GM03348 (cell line): ENCODE measurements at places on chromosomes 13 and 19.

- DNase-seq = no peak
These were observed 10.3 kb upstream of the DACH1 start for GRCh38 chr13:71877256-71877653.

DNA sequence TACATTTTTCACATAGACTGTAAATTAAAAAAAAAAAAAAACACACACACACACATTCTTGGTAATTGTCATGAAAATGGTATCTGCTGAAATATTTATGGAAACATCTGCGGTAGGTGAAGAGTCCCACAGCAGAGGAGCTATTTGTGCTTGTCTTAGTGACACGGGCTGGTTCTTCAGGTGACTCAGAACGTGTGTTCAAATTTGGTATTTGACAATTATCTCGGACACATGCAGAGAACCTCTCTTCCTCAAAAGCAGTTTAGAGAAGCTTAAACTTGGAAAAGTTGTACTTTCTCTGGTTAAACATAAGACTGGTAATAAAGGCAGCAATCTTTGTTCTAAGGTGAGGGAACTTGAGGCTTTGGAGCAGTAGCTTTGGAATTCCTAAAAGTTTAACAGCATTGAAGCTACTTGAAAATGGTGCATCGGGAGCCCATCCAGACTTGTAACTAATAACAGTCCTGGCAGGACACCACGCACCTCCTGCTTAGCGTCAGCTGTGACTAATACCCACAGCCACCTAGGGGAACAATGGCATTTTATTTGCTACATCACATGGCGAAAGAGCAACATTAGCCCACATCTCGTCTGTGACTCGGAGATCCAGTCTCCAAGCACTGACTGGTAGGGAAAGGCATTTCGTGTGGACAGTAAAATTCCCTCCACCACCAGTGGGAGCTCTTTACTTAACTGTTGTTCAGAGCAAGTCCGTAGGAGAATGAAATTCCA, 1505.1 kb upstream of the SLC10A2 start:
- DNase-seq = peak; percentile 27

DNA sequence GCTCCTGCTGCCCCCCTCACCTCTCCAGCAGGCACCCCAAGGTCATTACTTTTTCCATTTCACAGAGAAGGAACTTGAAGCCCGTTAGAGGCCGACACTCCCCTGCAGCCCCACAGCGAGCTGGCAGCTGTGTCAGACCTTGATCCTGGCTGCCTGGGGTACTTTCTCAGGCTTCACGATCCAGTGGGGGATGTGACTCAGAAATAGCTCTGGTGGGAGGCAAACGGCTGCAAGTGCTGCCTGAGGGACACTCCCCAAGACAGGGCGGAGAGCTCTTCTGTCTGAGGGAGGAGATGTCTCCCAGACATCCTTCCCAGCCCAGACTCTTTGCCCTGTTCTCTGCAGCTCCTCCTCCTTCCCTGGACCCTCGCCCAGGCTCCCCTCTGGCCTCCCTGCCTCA, 4.8 kb downstream of the TSKS start:
- DNase-seq = peak; percentile 75

GRCh38 chr19:42290523-42291434, 11.2 kb upstream of the PRR19 start:
- peak; percentile 38 for DNase-seq

GRCh38 chr19:33286899-33287298, 15.4 kb downstream of the CEBPA start:
- DNase-seq = no peak

DNA sequence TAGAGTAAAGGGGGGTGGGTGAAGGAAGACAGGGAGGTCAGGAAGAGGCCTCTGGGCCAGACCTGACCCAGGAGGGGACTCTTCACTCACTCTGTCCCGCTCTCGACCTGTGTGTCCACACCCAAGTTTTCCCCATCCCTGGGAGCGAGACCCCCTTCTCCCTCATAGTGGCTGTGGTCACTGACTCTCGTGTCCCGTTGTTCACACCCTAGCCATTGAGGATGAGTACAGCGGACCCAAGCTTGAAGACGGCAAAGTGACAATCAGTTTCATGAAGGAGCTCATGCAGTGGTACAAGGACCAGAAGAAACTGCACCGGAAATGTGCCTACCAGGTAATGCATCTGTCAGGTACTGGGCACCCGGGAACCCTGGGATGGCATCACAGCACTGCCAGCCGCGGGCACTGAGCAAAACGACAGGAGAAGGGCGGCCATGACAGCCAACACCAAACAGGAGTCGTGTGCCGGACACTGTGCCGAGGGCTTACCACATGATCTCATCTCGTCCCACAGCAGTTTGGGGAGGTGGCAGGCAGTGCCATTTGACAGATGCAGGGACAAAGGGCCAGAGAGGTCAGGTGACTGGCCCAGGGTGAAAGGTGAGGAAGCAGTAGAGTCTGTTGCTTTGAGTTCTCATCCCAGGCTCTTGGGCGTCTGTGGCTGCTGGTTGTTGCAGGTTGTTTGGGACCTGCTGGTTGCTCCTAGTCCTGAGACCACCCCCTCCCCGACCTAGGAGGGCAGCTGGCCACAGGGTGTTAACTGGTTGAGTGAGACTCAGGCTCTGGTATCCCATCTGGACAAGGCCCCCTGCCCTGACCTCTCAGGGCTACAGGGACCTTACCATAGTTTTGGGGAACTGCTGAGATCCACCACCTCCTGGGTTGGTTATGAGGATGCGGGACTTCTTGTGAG, 29.6 kb downstream of the PPP5C start:
- DNase-seq = no peak

GRCh38 chr13:57739543-57740190, 108.1 kb downstream of the PCDH17 start:
- DNase-seq = no peak

GRCh38 chr13:45257638-45258333, 56.9 kb upstream of the KCTD4 start:
- DNase-seq = peak; percentile 48

GRCh38 chr13:113758651-113759524, at the start of gene TMEM255B:
Gene TMEM255B, plus strand, starts transcription at chr13:113759226. Its CDS starts 44 bp downstream, at chr13:113759270.
- DNase-seq = peak; percentile 99

DNA sequence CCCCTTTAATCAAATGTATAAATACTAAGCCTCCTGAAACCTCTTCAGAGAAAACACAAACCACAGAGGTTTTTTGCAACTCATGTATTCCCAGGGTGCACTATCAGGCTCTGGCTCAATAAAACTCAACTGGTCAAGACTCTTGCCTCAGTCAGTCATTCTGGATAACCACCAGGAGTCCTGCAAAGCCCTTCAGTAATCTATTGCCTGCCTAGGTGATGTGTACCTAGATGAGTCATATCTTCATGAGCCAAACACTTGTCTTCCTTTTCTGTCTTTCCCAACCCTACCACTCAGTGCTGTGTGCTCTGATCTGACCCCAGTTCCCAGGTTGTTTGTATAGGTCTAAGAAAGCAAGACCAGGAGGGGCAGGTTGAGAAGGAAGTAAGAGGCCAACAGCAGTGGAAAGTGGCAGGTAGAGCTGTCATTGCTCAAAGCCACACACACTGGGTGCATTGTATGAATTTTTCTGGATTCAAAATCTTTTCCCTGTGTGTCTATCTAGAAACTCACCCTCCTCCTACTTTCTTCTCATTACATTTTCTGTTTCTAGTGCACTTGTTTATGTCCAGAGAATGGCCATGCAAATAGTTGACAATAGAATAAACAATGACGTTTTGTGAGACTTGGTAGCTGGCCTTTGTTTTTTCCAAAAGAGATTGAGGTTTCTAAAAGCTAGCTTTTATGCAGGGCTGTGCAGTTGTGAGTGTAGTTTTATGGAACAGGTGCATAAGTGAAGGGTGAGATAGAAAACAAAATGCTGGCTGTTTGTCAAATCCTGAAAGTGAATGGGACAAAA, 48.1 kb downstream of the PSG1 start:
- no peak for DNase-seq

GRCh38 chr19:6108721-6109633, 1.3 kb downstream of the RFX2 start:
- DNase-seq = peak; percentile 59

- DNase-seq = peak; percentile 71
These were observed 2.6 kb upstream of the JUNB start for GRCh38 chr19:12788682-12789097.

GRCh38 chr13:113724780-113725315, 34.2 kb upstream of the TMEM255B start:
- DNase-seq = peak; percentile 89
